GM03348 (cell line): ENCODE measurements at places on chromosomes 13 and 19.

- no peak for DNase-seq
Measured at GRCh38 chr19:18203408-18203862, 407 bp downstream of the RAB3A start.

DNA sequence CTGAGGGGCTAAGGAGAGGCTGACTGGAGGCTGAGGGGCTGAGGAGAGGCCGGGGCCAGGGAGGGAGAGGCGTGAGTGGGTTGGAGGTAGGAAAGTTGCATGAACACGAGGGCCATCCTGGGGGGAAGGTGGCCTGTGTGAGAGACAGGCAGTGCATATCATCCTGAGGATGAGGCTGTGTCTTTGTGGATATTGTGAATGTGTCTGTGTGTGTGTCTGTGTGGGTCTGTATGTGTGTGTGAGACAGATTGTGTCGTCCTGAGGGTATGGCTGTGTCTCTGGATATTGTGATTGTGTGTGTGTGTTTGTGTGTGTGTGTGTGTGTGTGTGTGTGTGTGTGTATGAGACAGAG is 422 bp downstream of the ZNF71 start:
- DNase-seq: no peak

GRCh38 chr13:93235258-93236015 is 8.8 kb downstream of the GPC6 start:
- peak; percentile 45 for DNase-seq

DNA sequence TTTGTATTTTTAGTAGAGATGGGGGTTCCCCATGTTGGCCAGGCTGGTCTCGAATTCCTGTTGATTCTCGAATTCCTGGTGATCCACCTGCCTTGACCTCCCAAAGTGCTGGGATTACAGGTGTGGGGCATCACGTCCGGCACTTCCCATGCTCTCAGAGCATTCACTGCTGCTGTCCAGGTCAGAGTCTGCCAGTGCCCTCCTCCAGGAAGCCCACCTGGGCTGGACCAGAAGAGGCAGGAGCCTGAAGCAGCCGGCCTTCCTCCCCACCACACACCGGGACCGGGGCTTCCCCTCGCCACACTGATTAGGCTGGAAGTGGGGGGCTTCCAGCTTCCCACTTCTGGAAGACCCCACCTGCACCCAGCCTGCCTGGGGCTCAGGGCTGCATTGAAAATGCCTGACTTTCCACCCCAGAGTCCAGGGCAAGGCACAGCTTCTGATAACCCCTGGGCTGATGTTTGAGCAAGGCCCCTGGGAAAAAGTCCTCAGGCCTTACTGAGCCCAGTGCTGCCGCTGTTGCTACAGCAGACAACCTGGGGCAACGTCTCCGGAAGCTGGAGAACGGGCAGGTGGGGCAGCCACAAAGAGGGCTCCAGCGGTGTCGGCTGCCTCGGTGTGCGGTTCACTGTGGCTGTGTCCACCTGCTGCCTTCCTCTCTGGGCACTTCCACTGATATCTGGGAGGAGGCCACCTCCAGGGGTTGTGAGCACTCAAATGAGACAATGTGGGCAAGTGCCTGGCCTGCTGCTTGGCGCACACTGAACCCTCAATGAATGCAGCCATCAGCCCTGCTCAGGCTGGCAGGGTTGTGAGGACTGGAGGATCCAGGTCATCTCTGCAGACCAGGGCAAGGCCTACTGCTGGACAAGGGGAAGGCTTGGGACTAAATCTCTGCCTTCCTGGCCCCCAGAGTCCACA is 22.6 kb downstream of the CEBPA start:
- no peak for DNase-seq

DNA sequence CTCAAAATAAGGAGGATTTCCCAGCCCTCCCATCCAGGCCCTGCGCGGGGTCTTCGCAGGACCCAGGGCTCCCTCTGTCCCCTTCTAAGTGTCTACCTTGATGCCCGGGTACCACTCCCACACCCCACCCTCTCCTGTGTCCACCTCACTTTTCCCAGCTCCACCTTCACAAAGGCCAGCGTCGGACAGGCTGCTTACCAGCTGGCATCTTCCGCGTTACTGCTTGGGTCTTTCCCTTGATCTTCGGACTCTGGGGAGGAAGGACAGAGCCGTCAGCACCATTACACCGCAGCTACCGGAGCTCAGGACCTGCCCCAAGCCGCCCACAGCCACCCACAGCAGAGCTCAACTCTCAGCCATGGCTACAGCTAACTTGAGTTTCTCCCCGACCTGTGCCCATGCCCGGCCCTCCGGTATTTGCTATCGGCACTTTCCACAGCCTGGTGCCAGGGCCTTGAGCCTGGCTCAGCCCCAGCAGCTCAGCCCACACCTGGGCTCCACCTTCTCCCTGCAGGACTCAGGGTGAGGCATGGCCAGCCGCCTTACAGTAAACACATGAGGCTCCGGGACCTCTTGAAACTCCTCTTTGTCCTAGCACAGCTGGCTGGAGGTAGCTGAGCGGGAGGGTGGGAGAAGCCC is 3.8 kb downstream of the C13orf46 start:
- no peak for DNase-seq

DNA sequence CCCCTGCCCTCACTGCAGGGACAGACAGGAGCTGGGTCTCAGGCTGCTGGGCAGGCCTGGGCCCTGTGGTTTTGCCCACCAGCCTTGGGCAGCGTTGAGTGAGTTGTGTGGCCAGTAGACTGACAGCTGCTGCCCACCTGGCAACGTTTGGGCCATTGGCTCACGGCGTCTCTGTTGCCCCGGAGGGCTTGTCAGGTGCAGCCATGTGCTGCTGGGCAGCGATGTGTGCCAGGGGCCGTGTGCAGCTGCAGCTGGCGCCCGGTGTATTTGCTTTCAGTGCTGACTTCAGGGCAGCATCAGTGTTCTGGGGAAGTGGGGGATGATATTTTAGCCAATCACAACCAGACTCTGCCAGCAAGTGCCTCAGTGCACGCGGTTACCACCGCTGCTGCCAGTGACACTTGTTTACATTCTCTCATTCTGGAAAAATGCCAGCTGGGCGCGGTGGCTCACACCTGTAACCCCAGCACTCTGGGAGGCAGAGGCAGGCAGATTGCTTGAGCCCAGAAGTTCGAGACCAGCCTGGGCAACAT is 10.6 kb downstream of the FZR1 start:
- no peak for DNase-seq

GRCh38 chr19:55585658-55586339 is 5.2 kb upstream of the ZNF579 start:
- peak; percentile 82 for DNase-seq

GRCh38 chr19:45767881-45768654 is 984 bp downstream of the SIX5 start:
- DNase-seq: peak; percentile 54
